ENCODE measurements at places on chromosomes 2 and 18. TPM values are rescaled to one million over a fixed set of nuclear protein-coding genes. Genes with fewer than 3 reads are reported as not detected.

The NOSTRIN gene
- 1.9 TPM for total RNA-seq

The LCT gene
- 0.04 TPM for total RNA-seq

The ADD2 gene
- total RNA-seq = 30.8 TPM

The FIGN gene
- 3.0 TPM for total RNA-seq

The HOXD8 gene
- 5.3 TPM for total RNA-seq

The CFAP221 gene
- total RNA-seq = 0.22 TPM
